ENCODE measurements at places on chromosomes 2 and 18. TPM values are rescaled to one million over a fixed set of nuclear protein-coding genes. Genes with fewer than 3 reads are reported as not detected.

Gene DNAJC10
- 65.2 TPM for total RNA-seq

Gene SPHKAP
- total RNA-seq: not detected

Gene C1QL2
- total RNA-seq: not detected

Gene GALR1
- total RNA-seq: not detected

Gene CCDC142
- total RNA-seq: 31.9 TPM

Gene UGT1A5
- 3.1 TPM for total RNA-seq

Measured in HT-29 (cell line).